NCI-H146 (cell line): ENCODE measurements at places on chromosomes 11 and 22.

DNA sequence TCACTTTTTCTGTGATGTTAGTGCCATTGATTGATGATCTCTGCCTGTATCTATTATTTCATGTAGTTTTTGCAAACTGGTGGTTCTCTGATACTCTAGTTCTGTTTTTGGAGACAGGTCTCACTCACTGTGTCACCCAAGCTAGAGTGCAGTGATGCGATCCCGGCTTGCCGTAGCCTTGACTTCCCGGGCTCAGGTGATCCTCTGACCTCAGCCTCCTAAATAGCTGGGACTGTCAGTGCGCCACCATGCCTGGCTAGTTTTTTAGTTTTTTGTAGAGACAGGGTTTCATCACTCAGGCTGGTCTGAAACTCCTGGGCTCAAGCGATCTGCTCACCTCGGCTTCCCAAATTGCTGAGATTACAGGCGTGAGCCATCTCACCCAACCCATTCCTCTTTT is 16.4 kb downstream of the TEAD1 start:
- DNase-seq: no peak

- no peak for DNase-seq
Measured at GRCh38 chr22:42066126-42066761, 4.4 kb downstream of the NAGA start.

DNA sequence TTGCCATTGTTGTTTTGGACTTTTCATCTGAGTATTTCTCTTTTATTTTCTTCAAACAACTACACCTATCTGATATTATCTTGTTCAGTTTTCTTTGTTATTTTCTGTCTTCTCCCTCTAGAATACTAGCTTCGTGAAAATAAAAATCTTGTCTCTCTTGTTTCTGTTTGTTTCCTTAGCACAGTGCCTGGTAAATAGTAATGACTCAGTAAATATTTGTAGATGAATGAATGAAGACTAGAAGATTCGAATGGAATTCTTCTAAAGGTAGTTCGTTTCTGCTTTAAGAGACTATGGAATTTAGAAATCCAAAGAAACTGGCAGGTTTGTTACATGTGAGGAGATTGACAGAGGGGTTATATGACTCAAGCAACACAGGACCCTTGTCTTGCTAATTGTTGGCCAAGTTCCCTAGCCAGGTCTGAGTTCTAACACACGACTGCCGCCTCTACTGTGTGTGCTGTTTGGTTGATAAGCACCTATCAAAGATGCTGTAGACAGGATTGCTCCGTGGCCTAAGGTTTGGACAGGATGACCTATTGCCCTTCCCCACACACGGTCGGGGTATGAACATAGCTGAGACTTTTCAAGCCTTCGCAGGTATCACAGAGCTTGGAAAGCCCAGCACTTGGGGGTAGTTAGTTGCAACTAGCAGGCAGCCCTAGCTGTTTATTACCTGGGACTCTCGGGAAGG is 831 bp upstream of the TMEM135 start:
- DNase-seq: no peak

GRCh38 chr11:83311701-83312100 is 25.5 kb upstream of the CCDC90B start:
- no peak for DNase-seq

DNA sequence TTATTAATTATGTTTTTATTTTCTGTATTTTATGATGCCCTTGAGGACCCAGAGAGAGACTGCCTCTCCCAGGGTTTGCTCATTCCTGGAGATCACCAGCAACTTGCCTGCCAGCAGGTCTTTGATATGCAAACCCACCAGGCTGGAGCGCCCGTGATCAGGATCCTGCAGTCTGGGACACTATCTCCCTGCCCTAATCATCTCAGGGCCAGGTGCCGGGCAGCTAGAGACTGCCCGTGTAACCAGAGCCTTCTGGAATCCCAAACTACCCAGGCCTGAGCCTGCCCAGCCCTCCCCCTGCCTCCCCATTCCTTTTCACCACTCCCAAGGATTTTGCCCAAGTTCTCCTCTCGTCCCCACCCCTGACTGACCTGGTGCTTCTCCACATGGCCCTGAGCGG is 52.2 kb upstream of the B3GAT1 start:
- no peak for DNase-seq
